ENCODE measurements at places on chromosomes 3 and 15. TPM values are rescaled to one million over a fixed set of nuclear protein-coding genes. Genes with fewer than 3 reads are reported as not detected.

GRCh38 chr3:144852999-144853398 is 881.4 kb downstream of the DIPK2A start:
- DNase-seq, result no peak

- DNase-seq, result no peak
Observed at GRCh38 chr3:123951522-123952447, 9.2 kb downstream of the CCDC14 start.

DNA sequence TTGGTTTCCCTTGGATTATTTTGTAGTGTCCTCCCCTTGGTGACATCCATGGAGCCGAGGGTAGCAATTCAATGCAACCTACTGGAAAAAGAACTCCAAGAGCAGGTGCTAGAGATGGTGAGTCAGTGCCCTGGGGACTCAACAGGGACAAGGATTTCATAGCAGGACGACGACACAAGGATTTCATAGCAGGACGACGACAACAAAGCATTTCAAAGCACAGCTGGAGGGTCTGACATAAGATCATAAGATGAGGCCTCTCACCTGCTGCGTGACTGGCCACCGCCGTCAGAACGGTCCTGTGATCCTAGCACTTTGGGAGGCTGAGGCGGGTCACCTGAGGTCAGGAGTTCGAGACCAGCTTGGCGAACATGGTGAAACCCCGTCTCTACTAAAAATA is 22.5 kb downstream of the NRROS start:
- no peak for DNase-seq

DNA sequence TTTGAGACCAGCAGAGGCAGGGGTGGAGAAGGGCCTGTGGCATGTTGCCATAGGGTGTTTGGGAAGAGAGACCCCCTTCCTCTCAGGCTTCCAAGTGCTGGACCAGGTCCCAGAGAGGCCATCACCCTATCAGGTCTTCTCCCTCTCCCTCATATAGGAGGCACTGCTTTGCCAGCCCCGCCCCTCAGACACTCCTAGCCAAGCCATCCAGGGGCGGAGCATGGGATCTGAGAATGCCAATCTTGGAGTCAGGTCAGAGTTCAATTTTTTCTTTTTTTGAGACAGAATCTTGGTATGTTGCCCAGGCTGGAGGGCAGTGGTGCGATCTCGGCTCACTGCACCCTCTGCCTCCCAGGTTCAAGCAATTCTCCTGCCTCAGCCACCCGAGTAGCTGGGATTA is 32.7 kb downstream of the CRABP1 start:
- no peak for DNase-seq

GRCh38 chr3:119937229-119937628 is 155.3 kb downstream of the NR1I2 start:
- DNase-seq, result no peak

DNA sequence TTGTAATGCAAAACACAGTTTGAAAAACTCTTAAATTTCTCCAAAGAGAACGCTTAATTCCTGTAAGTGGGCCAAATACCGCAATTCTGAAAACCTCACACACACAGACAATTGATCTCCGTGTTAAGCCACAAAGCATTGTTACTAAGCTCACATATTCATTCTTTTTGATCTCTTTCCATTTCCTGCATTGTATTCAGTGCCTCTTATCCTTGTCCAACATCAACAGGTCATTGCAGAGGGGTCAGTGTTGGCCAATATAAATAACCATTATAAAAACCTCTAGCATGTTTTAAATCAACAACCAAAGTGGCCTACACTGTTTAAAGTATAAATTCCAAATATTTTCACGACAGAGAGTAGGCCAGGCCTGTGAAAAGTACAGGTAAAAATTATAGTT is 171.1 kb downstream of the PDZRN3 start:
- no peak for DNase-seq

- peak; percentile 29 for DNase-seq
Observed at GRCh38 chr3:46695962-46696894, 2.7 kb upstream of the ALS2CL start.

- peak; percentile 67 for DNase-seq
Observed at GRCh38 chr3:48558493-48559134, 2.0 kb upstream of the PFKFB4 start.

DNA sequence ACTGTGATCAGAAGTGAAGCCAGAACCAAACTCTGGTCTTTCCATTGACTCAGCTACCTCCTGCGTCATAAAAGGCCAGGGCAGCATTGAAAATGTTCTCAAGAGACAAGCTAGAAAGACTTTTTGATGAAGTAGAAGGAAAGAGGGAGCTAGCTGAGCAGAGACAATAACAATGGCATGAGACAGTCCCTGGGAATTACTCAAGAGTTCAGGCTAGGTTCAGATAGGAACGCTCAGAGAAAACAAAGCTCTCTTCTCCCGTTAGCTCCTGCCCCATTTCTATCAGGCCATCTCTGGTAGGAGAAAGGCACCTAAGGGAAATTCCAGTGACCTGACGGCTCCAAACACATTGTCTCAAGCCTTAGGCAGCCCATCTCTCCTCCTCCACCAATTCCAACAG is 7.0 kb upstream of the OXTR start:
- no peak for DNase-seq

GRCh38 chr15:28109626-28110455 is 10.7 kb upstream of the OCA2 start:
- no peak for DNase-seq

DNA sequence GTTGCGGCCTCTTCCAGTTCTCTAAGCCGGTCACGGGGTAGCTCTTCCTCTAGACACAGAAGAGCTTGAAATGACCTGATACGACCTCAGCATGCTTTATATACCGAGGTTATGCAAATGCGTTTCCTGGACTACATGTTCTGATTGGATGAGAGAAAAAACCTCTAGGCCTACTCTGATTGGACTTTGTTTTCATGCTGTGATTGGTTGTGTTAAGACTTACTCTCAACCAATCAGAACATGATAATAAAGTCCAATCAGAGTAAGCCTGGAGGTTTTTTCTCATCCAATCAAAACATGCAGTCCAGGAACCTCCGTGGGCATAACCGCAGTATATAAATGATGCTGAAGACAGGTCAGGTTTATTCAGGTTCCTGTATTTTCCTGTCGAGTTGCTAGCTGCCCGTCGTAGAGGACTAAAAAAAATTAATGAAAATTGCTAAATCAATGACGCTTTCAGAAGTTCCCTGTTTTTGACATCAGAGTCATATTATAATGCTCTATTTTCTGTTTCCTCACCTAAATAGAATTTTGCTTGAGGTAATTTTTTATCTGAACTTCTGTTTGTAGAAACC is 177.4 kb downstream of the POTEB3 start:
- no peak for DNase-seq

GRCh38 chr3:126491221-126492013 is 15.7 kb upstream of the ZXDC start:
- DNase-seq, result no peak

- DNase-seq, result peak; percentile 86
Observed at GRCh38 chr3:64150623-64151207, 74.6 kb downstream of the PRICKLE2 start.

- DNase-seq, result no peak
Observed at GRCh38 chr3:65778968-65779367, 259.8 kb downstream of the MAGI1 start.

GRCh38 chr3:53899750-53900149 is 8.1 kb upstream of the SELENOK start:
- DNase-seq, result no peak

DNA sequence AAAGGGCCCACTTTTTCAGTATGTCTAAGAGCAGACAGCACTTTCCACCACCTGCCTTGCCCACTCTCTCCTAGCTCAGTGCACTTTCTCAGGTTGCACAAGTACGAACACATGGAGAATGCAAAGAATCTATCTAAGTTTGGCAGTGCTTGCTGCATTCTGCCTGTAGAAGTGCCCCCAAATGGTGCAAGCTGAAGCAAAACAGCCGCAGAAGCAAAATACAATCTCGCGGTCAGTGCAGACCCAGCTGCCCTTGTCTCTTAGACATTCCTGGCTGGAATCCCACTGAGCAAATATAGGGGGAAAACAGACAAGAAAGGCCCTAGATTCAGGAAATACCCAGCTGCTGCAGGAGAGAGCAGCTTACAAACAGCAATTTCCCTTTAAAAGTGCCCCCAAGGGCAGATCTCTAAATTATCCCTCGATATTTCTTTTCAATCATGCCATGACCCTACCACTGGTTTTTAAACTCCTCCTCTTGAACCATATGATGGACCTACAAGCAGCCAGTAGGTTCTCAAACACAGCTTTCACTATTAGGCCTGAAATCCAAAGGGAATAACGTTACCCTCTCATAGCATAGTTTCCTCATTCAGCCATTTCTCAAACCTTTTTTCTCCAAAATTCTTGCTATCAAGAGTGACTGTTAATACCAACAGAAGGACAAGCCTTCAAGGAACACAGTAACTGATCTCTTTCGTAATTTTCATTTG is 67.0 kb downstream of the TNIK start:
- DNase-seq, result peak; percentile 50

- DNase-seq, result no peak
Observed at GRCh38 chr3:85554153-85554552, 595.4 kb downstream of the CADM2 start.

- no peak for DNase-seq
Observed at GRCh38 chr3:146106986-146107385, 54.0 kb downstream of the PLOD2 start.

Gene THAP10
- polyA plus RNA-seq, result 3.4 TPM

Gene C3orf70
- polyA plus RNA-seq, result 0.69 TPM

Gene ANKUB1
- not detected for polyA plus RNA-seq

Gene LRRC57
- 8.6 TPM for polyA plus RNA-seq

Gene SGO1
- polyA plus RNA-seq, result 0.37 TPM

Gene NEDD4
- 3.3 TPM for polyA plus RNA-seq

Gene SKOR1
- polyA plus RNA-seq, result 0.22 TPM

Gene TOP2B
- 55.0 TPM for polyA plus RNA-seq
